ENCODE measurements at places on chromosomes 6 and 20. TPM values are rescaled to one million over a fixed set of nuclear protein-coding genes. Genes with fewer than 3 reads are reported as not detected.

The ALDH5A1 gene
- total RNA-seq: 1.6 TPM

The ESR1 gene
- 2.7 TPM for total RNA-seq

The BPIFB1 gene
- total RNA-seq: not detected

The LY6G5C gene
- total RNA-seq: 1.1 TPM

The AVP gene
- not detected for total RNA-seq

The ME1 gene
- total RNA-seq: 17.0 TPM

The POM121L2 gene
- not detected for total RNA-seq

The CD24 gene
- total RNA-seq: 4.5 TPM

The GCNT2 gene
- total RNA-seq: not detected

The BMP7 gene
- not detected for total RNA-seq

DNA sequence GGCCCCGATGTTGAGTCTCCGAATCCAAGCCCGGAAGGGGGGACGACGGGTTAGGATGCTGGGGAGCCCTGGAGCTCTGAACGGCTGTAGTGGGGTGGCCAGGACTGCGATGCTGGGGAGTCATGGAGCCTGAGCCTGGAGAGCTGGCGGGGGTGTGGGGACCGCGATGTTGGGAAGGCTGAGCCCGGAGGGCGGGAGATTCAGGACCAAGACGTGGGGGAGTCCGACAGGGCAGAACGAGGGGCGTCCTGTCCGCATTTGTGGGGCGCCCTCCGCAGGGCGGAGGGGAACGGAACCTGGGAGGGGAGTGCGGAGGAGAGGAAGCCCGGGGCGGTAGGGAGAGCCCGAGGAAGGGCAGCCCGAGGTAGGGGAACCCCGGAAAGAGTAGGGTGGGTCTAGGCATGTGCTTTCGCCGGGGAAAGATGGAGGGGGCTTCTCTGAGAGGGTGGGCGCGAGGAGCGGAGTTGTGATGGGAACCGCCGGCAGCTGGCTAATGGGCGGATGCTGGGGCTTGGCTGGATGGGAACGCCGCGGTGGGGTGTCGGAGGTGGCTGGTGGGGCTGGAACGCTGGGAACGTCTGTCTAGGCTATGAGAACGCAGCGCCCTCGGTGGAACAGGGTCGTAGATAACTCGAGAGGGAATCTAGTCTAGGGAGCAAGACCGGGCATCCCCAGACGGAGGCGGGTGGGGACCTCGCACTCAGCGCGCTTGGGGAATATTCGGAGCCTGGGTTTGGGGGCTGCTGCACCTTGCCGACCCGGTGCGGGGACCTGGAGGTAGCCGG is 684 bp downstream of the PAQR8 start:
- DNase-seq: no peak

DNA sequence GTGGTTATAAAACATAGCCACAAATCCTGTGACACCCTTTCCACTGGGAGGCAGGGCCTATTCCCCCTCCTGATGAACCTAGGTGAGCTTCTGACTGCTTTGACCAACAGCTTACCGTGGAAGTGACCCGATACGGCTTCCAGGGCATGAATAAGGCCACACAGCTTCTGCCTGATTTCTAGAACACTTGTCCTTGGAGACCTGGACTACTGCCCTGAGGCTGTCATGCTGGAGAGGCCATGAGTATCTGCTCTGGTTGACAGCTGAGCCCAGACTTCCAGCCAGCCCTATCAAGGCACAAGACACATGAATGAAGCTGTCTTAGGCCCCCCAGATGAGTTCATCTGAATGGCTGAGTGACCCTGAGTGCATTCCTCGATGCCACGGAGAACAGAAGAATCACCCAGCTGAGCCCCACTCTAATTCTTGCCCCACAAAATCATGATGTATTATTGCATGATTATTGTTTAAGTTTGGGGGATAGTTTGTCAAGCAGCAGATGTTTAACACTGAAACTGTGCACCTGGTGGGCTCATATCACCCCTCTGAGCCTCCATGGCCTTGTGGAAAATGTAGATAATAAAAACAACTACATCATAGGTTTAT is 16.6 kb downstream of the TP53RK start:
- DNase-seq: no peak

- peak; percentile 16 for DNase-seq
Observed at GRCh38 chr6:7204726-7205125, 97.0 kb downstream of the RREB1 start.

DNA sequence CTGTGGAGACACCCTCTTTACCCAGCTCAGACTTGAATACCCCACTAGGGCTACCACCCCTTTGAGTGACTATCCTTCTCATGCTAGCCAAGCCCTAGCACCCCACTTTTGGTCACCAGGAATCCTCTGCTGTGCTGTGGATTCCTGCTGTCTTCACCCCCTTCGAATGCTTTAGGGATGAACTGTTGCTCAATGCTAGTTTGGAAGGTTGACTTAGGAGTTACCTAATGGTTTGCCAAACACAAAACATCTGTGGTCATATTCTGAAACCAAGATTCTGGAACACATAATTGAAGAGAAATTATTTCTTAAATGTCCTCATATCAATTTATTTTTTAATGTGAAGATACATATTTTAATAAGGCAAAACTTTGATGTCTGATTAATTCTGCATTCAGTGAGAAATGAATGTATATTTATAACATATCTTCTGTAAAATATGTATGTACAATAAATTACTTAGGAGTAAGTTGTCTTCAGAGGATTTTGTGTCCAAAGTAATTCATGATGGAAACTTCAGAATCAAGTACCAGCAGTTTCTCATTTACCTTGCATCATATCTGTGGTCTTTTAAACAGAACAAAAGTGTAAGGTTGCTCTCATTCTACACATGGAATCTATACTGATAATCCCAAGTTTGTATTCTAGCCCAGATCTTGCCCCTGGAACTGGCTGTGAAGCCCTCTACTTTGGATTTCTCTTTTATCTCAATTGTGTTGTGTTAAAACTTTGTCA is 46.9 kb downstream of the TMEM200A start:
- peak; percentile 76 for DNase-seq

- DNase-seq: peak; percentile 100
Observed at GRCh38 chr6:90369024-90369519, 72.4 kb upstream of the BACH2 start.

GRCh38 chr20:19074356-19074755 is 138.1 kb upstream of the SLC24A3 start:
- no peak for DNase-seq

- DNase-seq: peak; percentile 86
Observed at GRCh38 chr20:49790077-49790798, 22.4 kb upstream of the SLC9A8 start.

- DNase-seq: no peak
Observed at GRCh38 chr20:62205618-62206387, 14.3 kb downstream of the HRH3 start.

GRCh38 chr6:89297695-89298351 is 17.3 kb downstream of the GABRR2 start:
- peak; percentile 95 for DNase-seq

DNA sequence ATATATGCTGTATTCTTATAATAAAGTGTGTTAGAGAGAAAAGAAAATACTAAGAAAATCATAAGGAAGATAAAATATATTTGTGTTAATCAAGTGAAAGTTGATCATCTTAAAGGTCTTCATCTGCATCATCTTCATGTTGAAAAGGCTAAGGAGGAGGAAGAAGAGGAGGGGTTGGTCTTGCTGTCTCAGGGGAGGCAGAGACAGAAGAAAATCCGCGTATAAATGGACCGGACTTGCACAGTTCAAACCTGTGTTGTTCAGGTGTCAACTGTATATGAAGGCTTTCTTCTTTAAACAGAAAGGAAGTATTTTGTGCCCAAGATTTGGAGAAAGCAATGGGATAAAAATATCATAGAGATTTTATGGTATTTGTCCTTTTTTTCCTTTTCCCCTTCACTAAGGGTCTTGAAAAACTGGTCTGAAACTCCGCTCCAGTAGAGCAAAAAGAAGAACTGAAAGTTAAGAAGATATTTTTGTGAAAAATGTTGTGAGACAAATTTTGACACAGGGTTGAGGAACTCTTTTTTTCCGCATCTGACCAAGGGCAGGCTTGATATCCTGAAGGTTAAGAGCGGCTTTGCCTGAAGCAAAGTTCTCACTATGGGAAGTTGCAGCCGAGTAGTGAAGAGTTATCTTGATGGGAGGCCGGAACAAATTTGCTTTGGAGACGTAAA is 350.7 kb downstream of the LAMA2 start:
- no peak for DNase-seq

DNA sequence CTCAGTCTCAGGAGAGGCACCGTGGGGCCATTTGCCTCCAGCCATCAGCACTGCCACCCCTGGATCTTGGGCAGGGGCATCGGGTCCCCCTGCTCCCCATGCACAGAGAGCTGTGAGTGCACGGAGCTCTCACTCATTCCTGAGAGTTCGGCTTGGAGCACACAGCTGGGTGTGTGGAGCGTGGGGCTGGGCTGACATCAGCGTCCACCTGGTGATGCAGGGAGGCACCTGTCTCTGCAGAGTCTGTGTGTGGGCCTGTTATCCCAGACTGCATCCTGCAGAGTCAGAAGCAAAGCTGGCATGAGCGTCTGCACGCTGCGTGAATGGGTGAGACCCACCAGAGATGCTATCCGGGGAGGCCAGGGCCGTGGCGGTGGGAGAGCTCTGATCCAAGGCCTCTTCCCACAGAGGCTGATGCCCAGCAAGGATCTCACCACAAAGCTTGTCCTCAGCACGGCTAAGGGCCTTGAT is 248.8 kb upstream of the AFDN start:
- no peak for DNase-seq

- no peak for DNase-seq
Observed at GRCh38 chr20:15674253-15675060, 898.8 kb downstream of the KIF16B start.

GRCh38 chr6:106477146-106477545 is 116.6 kb downstream of the CRYBG1 start:
- DNase-seq: peak; percentile 12

All from fibroblast of the aortic adventitia (primary cell).